Cerebellar nuclear complex (tissue), 1 donor: ENCODE measurements at places on chromosomes 2 and 18.

GRCh38 chr18:45384962-45385315 is 230.3 kb upstream of the SLC14A2 start:
- DNase-seq, result no peak

- no peak for DNase-seq
These were observed 122.8 kb upstream of the HS6ST1 start for GRCh38 chr2:128441341-128442052.

- DNase-seq, result no peak
These were observed 216.7 kb downstream of the CTNNA2 start for GRCh38 chr2:79729532-79729931.

- no peak for DNase-seq
These were observed 260.2 kb downstream of the INSIG2 start for GRCh38 chr2:118348380-118349034.

- no peak for DNase-seq
These were observed 963 bp upstream of the MRPL44 start for GRCh38 chr2:223956300-223956699.

- DNase-seq, result no peak
These were observed 741.7 kb downstream of the PLCL1 start for GRCh38 chr2:198546122-198546521.

DNA sequence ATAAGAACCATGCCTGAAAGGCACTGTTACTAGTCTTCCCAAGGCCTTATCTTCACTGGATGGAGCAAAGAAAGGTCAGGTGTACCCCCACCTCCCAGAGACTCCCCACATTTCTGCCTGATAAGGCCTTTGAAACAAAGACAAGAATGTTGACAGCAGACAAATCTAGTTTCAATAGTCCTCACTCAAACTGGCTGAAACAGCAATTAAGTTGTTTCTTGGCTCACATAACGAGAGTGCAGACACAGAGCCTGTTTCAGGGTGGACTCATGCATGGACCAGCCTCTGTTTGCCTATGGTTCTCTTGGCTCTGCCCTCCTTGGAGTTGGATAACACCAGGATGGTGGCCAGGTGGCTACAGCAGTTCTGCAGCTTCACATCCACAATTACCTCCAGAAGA is 7.5 kb upstream of the CFAP221 start:
- DNase-seq, result no peak

DNA sequence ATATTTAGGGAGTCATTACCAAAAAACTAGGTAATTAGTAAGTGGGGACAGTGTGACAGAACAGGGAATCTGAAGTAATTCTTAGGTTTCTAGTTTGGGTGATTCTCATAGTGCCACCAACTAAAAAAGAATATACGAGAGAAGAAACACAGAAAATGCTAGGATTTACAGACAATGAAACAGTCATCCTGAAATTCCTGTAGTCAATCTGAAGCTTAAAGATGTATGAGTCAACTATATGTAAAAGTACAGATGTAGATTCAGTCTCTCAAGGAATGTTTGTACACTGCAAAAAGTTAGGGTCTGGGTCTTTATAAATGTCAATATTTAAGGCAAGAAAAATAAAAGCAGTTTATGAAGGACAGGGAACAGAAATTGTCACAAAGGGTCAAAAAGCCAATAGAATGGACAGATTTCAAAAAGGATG is 107.0 kb downstream of the STRN start:
- DNase-seq, result no peak

- no peak for DNase-seq
These were observed 40.5 kb upstream of the PAPOLG start for GRCh38 chr2:60715561-60715960.

DNA sequence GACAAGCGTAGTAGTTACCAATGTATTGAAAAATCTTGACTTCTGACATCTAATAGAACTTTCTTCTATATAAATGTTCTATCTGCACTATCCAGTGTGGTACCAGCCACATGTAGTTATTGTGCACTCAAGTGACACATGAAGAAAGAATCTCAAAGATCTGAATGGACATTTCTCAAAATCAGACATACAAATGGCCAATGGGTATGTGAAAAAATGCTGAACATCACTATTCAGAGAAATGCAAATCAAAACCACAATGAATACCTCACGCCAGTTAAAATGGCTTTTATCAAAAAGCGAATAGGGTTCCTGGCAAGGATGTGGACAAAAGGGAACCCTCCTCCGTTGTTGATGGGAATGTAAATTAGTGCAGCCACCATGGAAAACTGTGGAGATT is 37.5 kb upstream of the SMCHD1 start:
- DNase-seq, result no peak

GRCh38 chr2:38353402-38353801 is 23.7 kb downstream of the ATL2 start:
- DNase-seq, result no peak

DNA sequence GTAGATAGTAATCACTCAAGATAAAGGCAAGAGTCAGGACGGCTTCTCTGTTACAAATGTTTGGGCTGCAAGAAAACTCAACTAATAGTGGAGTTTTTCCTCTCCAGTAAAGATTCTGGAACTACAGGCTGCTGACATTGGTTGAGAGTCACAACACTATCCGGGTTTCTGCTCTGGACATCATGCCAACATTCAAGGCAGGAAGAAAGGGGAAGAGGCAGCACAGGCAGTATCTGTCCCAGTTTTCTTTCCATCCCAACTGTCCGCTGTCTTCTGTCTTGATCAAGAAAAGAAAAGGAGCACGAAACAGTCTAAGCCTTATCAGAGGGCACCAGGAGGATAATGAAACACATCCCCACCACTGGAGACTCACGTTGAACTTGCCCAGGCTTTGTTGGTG is 132.1 kb downstream of the MAIP1 start:
- DNase-seq, result no peak

DNA sequence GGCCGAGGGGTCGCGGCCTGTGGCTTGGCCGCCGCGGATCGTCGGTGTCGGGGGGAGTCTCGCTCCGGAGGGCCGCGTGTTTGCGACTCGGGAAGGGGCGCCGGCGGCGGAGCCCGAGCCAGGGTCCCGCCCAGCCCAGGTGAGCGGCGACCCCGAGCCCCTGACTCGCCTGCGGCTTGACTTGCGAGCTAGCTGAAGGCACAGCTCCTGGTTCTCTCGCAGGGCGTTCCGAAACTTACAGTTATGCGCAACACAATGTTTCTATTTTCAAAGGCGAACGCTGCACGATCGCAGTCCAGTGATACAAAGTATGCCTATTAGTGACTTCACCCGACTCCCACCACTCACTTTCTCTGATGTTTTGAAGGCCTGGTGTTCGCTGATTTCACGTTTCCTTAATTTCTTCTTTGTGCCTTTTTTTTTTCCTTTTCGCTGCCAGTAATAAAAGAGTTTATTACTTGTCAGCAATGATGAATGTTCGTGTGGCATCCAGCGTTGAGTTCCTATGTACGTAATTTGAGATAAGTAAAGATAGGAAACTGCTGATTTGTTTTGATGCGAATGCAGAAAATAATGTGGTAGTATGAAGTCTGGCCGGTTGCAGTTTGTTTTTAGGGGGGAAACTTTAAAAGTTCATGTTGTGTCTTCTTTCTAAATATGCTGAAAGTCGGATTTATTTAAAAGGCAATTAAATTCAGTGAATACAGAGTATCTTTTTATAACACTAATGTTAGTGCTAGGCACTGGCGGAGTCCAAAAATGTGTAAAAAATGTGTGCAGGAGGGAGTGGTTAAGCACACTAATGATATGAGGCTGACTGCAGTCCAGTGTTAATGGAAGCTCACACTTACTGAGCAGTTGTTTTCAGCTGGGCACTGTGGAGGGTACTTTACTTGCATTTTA is 706 bp downstream of the UBXN2A start:
- DNase-seq, result no peak

DNA sequence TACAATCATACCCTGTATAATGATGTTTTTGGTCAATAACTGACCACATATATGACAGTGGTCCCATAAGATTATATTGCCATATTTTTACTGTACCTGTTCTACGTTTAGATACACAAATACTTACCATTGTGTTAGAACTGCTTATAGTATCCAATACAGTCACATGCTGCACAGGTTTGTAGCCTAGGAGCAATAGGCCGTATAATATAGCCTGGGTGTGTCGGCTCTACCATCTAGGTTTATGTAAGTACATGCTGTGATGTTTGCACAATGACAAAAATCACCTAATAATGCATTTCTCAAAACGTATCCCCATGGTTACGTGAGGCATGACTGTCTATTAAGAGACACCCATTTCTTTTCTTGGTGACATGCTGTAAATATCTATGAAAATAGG is 55.0 kb upstream of the APCDD1 start:
- no peak for DNase-seq

- DNase-seq, result no peak
These were observed 117.1 kb downstream of the RAD51AP2 start for GRCh38 chr2:17401096-17401495.

- no peak for DNase-seq
These were observed 105.8 kb downstream of the MTCL1 start for GRCh38 chr18:8811115-8811514.

DNA sequence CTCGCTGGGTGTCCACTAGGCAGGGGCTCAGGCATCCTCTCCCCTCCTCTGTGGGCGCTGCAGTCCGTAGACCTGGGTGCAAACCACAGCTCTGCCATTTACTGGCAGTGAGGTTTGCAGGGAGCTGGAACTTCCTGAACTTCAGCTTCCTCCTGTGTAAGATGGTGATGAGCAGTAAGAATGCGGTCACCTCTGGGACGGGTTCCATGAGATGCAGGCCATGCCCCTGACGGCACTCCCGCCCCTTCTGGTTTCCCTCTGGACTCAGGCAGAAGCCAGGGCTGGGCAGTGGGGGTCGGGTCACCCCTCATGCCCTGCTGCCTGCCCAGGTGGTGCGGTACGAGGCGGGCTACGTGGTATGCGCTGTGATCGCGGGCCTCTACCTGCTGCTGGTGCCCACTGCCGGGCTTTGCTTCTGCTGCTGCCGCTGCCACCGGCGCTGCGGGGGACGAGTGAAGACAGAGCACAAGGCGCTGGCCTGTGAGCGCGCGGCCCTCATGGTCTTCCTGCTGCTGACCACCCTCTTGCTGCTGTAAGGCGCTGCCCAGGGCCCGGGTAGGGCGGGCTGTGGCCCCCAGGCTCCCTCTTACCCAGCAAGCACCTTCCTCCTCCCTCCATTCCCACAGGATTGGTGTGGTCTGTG is 1.5 kb downstream of the PROM2 start:
- DNase-seq, result no peak

- DNase-seq, result no peak
These were observed 20.6 kb upstream of the EXOC6B start for GRCh38 chr2:72846171-72847095.

- no peak for DNase-seq
These were observed 7.3 kb downstream of the MMADHC start for GRCh38 chr2:149579972-149580882.

GRCh38 chr2:138831154-138831553 is 51.0 kb upstream of the NXPH2 start:
- DNase-seq, result no peak

DNA sequence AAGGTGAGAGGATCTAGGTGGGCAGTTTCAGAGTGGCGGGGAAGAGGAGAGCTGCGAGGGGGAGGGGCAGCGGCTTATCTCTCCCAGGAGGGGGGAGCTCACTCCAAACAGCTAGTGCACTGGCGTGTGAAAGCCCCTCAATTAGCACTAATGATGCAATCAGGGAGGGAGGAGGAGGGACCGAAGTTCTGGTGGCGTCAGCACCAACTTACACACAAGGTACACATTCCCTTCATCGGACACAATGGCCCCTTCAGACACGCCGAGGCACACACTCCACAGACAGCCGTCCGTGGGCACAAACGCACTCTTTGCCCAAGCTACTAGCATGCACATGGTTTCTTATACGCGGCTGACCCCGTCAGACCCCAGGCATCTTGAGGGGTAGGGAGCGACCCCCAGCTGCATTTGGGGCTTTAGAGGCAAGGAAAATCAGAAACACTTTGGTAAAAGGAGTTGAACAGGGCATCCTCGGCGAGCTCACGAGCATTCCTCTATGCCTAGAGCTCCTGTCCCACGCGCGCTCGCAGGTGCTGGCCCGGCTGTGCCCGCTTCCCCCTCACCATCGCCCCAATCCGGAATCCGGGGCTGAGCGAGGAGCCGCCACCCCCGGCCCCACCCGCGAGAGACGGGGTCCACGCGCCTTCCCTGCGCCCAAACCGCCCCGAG is 868 bp upstream of the PKDCC start:
- DNase-seq, result no peak

DNA sequence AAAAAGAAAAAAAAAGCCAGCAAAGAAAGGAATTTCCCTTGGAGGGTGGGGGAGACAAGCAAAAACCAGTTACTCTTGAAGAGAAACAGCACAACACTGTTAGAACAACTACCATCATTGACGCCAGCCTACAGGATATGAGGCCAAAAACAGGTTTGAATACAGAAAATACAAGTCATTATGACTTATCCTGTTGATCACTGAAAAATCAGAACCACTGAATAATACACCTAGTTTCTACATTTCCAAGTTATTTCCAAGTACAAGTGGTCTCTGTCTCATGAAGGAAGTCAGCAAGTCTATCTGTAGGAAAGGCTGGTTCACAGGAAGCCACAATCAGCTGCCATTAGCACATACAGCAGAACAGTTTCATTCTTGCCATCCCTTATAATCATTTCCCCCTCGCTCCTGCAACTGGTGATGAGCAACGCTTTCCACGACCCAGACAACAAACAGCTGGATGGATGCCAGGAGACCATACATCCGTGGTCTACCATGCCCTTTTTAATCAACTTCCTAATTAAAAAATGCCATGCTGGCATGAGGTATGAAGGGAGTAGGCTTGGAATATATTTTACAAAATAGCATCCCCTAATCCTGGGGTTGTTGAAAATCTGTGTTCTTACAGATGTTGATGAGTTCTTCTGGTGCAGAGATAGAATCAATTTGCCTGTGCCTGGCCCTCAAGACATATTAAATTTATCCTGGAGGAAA is 10.4 kb downstream of the MYT1L start:
- no peak for DNase-seq

GRCh38 chr2:127428815-127429109 is 10.5 kb downstream of the PROC start:
- no peak for DNase-seq

- no peak for DNase-seq
These were observed 25.4 kb downstream of the POLR1A start for GRCh38 chr2:86079981-86080911.

DNA sequence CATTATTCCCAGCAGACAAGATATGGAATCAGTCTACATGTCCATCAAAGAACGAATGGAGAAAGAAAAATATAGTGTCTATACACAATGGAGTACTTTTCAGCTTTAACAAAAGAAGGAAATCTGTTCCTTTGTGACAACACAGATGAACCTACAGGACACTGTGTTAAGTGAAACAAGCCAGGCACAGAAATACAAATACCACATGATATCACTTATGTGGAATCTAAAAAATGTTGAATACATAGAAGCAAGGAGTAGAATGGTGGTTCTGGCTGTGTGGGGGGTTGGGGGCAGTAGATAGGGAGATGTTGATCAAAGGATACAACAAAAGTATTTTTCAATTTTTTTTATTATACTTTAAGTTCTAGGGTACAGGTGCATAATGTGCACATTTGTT is 347.7 kb upstream of the MAP2 start:
- DNase-seq, result no peak
